ENCODE measurements at places on chromosomes 13 and 19.

DNA sequence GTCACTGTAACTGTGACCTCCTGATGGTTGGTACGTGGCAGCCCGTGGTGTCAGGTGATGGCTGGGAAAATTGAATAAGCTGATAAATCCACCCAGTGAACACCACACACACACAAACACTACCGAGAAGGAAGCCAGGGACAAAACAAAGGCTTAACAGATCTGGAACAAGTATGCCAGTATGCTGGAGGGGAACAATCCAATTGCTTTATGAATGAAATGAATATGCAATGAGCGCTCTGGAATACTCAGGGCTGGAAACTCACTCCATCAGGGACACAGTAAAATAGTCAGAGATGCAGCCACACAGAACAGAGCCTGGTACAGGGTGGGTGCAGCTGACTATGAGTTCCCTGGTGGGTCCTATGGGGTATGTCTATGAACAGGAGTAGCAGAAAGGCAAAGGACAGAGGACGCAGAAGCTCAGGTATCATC lies 16.7 kb downstream of the TMTC4 start:
- no peak for DNase-seq

- no peak for DNase-seq
Observed at GRCh38 chr19:53091413-53092254, 11.6 kb downstream of the ZNF160 start.

- no peak for DNase-seq
Observed at GRCh38 chr19:7408251-7408650, 59.5 kb downstream of the ARHGEF18 start.

DNA sequence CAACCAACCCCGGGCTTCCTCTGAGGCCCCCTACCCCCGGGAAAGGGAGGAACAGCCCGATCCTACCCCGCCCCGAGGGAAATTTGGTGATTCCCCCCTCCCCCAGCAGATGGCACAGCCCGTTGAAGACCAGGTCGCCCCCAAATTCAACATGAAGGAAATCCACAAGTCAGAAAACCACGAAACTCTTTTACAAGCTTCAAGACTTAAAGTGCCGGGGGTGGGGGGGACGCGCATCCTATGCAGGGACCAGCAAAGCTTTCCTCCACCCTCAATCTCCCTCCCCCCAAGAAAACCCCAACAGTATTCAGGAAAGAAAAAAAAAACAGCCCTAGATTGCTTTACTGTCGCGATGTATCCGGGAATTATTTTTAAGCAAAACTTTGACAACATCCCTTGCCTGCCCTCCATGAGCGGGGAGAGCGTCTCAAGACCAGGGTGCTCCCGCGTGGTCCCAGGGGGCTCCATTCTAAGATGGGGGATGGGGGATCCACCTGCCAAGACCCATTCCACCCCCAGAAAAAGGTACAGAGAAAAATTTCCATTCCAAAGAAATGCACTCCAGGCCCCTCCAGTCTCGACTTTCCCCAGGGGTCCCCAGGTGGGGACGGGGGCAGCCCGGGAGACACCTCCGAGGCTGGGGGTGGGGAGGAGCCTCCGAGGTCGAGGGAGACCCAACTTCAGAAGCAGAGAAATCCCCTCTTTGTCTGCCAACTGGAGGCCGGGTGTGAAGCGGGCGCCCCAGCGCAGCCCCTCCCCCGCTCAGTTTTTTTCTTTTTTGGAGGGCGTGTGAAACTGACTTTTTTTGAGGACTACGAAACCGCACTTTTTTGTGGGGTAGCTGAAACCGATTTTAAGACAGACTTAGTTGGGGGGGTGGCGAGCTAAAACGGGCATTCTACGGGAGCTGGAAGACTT lies 1.5 kb downstream of the TCF3 start:
- DNase-seq: peak; percentile 64

DNA sequence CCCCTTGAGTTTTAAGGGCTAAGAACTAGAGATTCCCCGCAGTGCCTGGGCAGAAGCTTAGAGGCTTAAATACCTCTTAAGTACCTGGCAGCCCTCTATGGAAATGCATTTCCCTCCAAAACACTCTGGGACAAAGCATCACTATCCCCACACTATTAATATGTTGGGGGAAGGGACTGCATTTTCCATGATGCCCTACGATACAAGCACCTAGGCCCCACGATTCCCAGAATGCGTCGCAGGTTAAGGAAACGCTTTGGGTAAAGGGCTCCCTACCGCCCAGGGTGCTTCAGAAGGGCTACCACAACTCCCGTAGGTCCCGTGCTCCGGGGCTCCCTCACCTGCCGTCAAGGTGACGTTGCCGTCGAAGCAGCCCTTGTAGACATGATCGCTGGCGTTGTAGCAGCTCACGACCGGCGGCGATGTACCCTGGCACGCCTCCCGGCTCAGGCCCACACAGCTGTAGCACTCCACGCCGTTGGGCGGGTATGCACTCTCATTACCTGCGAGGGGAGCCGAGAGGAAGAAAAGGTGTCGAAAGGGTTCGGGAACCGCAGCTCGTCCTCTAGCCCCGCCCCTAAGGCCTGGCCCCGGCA lies 2.5 kb downstream of the LYPD3 start:
- no peak for DNase-seq

GRCh38 chr19:6997679-6998445 lies 23.4 kb downstream of the MBD3L2B start:
- no peak for DNase-seq

DNA sequence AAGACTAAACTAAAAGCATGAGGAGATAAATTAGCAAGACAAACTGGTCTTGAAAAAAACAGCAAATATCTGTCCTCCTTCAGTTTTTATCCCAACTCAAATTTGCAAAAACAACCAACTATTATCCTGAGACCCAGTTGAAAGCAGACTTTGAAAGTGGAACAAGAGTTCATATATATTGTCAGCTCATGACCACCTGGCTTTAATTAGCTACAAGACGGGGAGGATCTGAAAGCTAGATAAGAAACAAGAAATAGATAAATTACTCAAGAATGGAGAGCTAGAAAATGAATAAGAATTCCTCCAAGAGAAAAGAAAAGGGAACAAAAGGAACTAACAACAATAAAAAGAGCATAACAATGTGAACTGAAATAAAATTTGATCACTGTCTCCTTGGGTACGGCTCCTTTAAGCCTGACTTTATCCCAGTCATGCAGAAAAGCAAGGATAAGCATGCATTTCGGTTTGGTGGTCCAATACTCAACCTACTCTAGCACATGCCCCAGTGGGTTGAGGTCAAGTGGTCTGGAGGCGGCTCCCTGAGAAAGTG lies 246.9 kb downstream of the DCLK1 start:
- DNase-seq: no peak

All from femur (tissue), 1 donor.